ENCODE measurements at places on chromosomes 3 and 15.

- DNase-seq: peak; percentile 68
Measured at GRCh38 chr15:38549222-38549621, 15.4 kb downstream of the RASGRP1 start.

DNA sequence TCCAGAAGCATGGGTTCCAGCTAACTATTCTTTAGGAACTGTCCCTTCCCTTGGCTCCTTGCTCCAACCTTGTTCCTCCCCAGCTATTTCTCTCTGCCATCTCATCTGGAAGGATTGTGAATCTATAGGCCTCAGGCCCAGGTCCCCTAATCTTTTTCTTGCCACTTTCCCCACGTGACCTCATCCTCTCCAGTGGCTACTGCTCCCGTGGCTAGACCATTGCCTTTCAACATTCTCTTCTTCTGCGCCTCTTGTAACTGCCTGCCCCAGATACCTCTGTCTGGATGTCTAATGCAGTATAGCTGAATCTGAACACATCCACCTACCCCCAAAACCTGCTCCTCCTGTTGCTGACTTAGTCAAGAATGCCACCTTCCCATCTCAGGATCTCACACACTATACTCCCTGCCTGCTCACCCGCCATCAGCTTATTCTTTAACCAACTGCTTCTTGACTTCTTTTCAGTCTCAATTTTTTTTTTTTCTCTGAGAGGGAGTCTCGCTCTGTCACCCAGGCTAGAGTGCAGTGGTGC lies 5.2 kb downstream of the GPX1 start:
- DNase-seq: no peak

DNA sequence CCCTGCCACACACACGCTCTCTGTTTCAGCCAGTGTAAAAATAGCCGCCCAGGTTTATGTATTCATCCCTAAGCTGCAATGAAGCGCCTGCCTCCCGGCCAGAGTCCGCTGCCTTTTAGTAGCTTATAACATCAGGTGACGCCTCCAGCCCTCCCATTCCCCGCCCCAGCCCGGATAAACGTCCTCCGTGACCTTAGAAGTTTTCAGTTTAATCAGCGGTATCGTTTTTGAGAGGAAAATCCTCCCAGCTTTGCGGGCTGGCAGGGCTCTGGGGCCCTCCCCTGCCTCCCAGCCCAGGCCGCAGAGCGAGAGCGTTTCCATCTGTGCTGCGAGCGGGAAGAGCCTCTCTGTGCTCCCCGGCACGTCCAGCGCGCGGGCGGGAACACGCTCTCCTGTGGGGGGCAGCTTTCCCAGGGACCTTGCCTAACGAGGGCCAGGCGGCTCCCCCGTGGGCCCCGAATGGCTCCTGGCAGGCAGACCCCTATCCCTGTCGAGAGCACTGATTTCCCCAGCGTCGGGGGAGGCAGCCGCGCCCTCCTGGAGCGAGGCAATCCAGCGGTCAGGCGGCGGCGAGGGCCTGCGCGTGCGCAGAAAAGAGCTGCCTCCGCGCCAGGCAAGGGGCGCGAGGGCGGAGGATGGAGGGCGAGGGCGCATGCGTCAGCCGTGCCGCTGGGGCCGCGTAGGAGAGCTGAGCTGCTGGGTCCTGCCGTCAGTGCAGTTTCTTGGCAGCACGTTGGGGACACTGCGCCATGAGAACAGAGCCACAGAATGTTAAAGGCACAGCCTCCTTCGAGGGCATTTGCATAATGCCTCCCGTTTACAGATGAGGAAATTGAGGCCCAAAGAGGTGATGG lies 71.1 kb downstream of the CCNL1 start:
- DNase-seq: peak; percentile 91

DNA sequence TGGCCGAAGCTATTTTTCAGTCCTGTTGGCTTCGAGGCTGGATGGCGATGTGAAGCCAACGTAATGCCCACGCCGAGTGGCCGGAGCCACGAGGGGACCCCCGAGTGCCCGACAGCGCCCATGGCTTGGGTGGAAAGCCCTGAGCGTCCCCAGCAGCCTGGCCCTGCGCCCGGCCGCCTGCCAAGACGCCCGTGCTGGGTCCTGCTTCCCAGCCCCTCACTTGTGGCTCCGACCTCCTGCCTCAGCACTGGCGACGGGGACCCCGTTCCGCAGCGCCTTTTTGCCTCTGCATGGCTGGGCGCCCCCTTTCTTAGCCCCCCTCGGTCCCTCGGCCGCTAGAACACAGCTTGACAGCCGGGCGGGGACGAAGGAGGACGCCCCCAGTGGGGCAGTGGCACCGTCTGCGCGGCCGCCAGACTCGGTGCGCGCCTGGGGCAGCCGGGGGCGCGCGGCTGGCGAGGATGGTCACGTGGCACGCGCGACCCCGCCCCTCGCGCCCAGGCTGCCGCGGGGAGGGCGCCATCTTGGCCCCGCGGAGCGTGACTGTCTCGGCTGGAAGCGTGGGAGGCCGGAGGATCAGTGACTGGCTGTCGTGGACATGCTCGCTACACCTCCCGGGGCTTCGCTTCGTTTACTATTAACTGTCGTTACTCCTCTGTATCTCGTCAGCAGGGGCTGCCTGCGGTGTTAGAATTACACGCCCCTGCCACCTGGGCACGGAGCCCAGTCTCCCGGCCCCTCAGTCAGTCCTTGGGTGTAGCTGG lies 626 bp upstream of the GPR176 start:
- DNase-seq: peak; percentile 69

GRCh38 chr3:126117212-126117611 lies 33.3 kb upstream of the SLC41A3 start:
- no peak for DNase-seq

DNA sequence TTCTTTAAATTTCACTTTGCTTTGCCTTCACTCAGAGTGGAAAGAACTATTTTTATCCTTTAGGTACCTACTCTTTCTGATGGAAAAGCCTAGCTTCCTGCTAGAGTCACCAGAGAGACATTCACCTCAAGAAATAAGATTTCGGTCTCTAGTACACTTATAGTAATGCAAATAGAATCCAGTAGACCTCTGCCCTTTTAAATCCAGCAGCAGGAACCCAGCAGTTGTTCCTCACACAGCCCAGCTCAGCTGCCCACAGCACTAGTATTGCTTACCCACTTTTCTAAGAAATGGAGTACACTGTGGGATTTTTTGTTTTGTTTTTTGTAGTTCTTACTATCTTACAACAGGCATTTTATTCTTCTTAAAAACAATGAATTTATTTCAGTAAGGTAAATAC lies 497.0 kb upstream of the CCDC54 start:
- DNase-seq: no peak

- no peak for DNase-seq
Measured at GRCh38 chr3:71964170-71964569, 179.2 kb upstream of the PROK2 start.
